ENCODE measurements at places on chromosomes 4 and X.

DNA sequence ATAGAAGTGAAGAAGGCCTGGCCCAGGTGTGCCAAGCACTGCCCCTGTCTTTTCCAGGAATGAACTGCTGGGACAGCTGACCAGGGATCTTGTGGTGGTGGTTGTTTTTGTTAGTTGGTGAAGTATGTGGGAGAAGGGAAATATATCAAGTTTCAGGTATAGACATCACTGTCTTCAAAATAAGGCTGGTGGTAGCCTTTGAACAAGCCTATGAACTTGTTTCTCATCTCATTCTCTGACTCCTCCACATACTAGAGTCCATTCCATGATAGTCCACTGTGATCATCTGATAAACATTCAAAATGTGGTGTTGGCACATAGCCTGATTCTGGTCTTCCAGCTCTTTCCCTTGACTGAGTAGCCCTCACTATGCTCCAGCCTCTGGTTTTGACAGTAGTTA is 303.7 kb downstream of the CAMK2D start:
- DNase-seq, result no peak

DNA sequence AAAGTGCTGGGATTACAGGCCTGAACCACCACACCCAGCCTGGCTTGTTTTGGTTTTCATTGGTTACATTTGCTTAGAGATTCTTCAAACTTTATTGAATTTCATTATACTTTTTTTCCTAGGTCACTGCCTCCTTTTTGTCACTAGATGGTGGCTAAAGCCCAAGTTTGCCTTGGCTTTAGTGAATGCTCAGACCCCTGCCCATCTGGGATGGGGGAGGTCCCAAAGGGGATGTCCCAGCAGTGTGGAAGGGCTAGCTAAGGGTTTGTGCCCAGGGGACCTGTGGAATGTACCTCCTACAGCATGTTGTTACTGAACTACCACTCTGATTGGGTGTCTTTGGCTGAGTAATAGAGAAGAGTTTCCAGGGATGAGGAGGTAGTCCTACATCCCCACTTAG is 58.4 kb downstream of the CEP135 start:
- DNase-seq, result no peak

- DNase-seq, result no peak
These were observed 72.8 kb downstream of the NSUN7 start for GRCh38 chr4:40822420-40823166.

DNA sequence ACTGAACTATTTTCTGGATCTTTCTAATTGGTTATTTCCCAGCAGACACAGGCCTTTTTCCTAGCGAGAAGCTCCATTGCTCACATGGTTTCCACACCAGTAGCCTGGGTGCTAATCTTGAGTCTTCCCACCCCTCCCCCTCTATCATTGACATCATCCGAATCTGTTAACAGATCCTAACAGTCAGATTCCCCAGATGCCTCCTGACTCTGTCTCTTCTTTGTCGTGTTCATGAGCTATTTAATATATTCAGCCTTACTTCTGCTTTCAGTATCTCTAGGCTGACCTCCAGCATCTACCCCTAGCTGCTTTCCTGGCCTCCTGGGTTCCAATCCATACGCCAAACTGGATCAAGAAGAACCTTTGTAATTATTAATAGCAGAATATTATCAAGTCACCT is 85.0 kb downstream of the CLNK start:
- no peak for DNase-seq

DNA sequence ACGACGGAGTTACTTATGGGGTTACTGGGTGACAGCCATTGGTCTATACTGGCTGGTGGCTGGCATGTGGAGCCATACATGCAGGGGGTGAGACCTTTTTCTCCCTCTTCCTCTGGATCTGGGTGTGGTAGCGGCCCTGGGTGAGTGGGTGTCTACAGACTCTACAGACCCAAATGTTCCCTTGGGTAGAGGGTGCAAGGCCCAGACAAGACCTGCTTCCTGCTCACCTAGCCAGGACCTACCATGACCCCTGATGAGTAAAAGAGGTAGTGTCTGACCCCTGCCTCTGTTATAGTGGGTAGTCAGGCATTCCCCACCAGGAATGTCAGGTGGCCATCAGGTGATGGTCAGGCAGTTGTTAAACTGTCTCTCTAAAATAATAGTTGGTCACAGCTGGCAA is 66.8 kb downstream of the SLC2A9 start:
- no peak for DNase-seq

- DNase-seq, result peak; percentile 6
These were observed 169.0 kb downstream of the CORIN start for GRCh38 chr4:47668810-47669408.

GRCh38 chr4:178105242-178105641 is 663.0 kb upstream of the AGA start:
- no peak for DNase-seq

- DNase-seq, result no peak
These were observed at the start of gene FLNA for GRCh38 chrX:154374313-154375155. Gene FLNA (minus strand): TSS chrX:154374634. CDS start chrX:154371245, 3,389 bp downstream.

DNA sequence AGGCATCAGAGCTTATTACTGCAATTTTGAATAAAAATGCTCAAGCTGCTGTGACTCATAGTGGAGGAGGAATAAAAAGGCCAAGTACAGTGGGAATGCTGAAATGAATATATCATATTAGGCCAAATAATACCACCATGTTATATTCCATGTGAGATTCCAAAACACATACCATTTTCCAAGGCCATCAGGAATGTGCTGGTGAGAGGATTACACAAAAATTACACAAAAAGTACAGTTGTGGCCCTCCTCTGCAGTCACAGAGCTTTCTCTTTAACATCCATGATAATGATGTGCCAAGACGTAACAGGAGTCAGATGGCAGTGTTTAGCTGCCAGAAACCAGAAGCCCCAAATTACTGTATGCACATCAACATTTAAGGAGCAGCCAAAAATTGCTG is 153.5 kb downstream of the PCDH18 start:
- no peak for DNase-seq

DNA sequence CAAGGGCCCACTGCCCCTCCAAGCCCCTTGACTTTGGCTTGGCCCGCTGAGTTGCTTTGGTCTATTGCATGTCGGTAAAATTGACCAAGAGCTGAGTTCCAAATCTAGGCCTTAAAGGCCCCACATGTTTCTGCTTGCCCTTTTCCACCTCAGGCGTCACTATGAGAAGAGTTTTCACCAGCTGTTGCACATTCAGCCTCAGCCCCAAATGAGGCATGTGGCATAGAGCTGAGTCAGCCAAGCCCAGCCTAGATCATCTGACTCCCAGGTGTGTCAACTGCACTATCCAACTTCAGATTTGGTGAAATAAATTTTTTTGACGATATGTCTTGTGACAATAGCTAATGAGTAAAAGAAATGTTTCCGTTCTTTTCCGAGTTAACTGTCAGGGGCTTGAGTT is 424.5 kb upstream of the FAM47C start:
- no peak for DNase-seq

GRCh38 chr4:19152264-19152663 is 1099.4 kb upstream of the SLIT2 start:
- DNase-seq, result no peak

DNA sequence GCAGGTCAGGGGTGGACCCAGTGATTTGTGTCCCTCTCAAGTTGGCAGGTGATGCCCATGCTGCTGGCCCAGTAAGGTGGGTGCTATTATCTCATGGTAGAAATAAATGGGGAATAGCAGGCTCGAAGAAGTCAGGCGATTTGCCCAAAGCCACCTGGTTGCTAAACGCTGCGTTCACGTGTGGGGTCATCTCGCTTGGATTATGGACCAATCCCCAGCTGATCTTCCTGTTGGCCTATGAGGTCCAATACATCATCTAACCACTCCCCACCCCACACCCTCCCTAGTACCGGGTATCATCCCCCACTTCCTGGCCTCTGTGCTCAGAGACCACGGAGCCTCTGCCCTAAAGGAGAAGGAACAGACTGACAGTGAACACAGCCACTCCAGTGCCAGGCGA is 18.3 kb upstream of the MSX1 start:
- DNase-seq, result no peak

DNA sequence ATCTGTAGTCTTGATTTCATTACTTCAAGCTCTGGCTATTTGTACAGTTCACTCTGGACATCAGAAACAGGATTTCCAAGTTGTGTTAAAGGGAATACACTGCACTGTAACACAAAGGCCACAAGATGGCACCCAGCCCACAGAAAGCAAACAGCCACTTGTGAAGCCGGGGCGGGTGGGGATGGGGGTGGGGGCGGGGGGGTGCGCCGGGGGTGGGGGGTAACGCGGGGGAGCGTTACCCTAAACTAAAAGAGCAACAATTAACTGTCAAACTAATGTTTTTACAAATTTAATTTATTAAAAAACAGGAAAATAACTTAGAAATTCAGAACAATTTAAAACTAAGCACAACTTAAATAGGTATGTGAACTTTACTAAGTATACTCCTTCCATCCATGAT is 27.3 kb downstream of the PRDX4 start:
- no peak for DNase-seq

GRCh38 chr4:74531963-74532794 is 87.2 kb downstream of the AREG start:
- DNase-seq, result no peak

- no peak for DNase-seq
These were observed 30.9 kb downstream of the NIPAL1 start for GRCh38 chr4:48047421-48047844.
